Neural crest cell (in vitro differentiated cells): ENCODE measurements at places on chromosomes 7 and 10. TPM values are rescaled to one million over a fixed set of nuclear protein-coding genes. Genes with fewer than 3 reads are reported as not detected.
A peak's percentile ranks its signal among the peaks of the same experiment; 100 is the strongest.

Gene PLXNA4
- total RNA-seq = 21.7 and 22.9 TPM in 2 replicates

Gene ABCC2
- total RNA-seq = 5.9 and 6.2 TPM in 2 replicates

Gene MSS51
- total RNA-seq = 2.1 and 2.6 TPM in 2 replicates

Gene UPK3B
- total RNA-seq = 0.77 TPM in 1 of 2 replicates, not detected in the other

Gene CDHR1
- 19.8 and 23.0 TPM in 2 replicates for total RNA-seq

Gene TRPV5
- 0.07 TPM in 1 of 2 replicates, not detected in the other for total RNA-seq

Gene MRLN
- total RNA-seq = not detected in 2 replicates

GRCh38 chr7:41336981-41337380, 365.9 kb downstream of the INHBA start:
- no peak for DNase-seq

- DNase-seq = no peak
These were observed 1382.0 kb upstream of the CELF2 start for GRCh38 chr10:9635691-9636090.

DNA sequence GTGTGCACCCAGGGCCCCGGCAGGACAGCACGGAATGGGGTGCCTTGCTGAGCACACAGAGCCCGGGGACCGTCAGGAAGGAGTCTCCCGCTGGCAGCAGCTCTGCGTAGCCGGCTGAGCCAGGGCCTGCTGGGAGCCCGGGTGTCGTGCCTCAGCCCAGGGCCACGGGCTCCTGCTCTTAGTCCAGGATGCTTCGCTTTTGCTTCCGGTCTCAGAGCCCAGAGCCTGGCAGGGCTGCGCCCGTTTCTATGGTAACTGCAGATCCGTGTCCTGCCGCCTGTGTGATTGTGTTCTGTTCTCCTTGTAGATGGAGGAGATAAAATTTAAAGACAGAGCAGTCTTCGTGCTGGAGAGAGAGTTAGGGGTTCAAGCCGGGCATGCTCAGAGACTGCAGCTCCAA, 53.7 kb upstream of the DPYSL4 start:
- DNase-seq = peak; percentile 28

- DNase-seq = no peak
These were observed 88.8 kb downstream of the OAT start for GRCh38 chr10:124329941-124330340.

DNA sequence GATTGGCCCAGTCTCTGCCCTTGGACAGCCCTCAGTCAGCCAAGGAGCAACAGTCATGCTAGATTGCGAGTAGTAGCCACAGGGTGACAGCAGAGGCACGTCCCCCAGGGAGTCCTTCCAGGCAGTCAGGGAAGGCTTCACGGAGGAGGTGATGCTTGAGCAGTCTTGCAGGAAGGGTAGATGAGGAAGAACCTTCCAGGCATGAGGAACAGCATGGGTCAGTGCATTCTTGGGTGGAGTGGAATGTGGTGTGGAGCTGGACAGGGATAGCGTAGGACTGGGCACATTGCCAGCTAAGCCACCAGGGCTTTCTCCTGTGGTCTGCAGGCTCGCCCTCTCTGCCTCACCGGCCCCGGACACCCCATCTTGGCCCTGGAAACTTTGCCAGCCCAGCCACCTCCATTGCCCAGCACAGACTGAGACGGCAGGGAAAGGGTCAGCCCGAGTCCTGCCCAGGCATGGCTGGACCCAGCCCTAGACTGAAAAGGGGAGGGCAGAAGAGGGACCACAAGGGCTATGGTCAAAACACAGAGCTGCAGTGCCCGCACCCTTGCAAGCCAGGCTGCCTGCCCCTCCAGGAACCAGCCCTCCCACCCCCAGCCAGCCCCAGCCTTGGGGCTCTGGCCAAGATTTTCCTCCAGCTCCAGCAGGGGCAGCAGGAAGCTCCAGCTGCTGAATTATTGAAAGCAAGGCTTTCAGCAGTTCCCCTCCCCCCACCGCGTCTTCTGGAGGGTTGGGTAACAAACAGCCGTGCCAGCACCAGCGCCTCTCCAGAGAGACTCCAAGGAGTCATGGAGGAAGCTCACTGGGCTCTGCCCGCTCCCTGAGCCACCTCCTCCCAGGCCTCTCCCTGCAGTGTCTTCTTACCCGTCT, 18.7 kb downstream of the SRRM3 start:
- DNase-seq = peak; percentile 37

- no peak for DNase-seq
These were observed 33.5 kb upstream of the CADPS2 start for GRCh38 chr7:122919643-122920181.

GRCh38 chr7:73621168-73622063, 2.9 kb downstream of the MLXIPL start:
- no peak for DNase-seq

DNA sequence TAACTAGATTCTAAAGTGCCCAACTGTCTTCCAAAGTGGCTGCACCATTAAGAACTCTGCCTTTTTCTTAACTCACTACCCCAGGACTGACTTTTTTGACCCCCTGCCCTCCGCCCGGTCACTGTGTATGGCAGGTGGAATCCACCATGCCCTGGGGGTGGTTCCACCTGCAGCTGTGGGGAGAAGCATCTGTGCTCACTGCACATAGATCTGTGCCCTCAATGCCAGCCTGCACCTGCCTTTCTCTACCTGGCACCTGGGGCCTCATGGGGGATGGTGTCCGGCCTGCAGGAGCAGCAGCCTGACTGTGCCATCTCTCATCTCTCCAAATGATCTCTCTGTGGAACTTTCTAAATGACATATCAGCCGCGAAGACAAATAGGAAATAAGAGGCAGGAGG, 353.5 kb downstream of the PAXIP1 start:
- no peak for DNase-seq

GRCh38 chr10:677750-678661, 11.5 kb downstream of the DIP2C start:
- DNase-seq = no peak

DNA sequence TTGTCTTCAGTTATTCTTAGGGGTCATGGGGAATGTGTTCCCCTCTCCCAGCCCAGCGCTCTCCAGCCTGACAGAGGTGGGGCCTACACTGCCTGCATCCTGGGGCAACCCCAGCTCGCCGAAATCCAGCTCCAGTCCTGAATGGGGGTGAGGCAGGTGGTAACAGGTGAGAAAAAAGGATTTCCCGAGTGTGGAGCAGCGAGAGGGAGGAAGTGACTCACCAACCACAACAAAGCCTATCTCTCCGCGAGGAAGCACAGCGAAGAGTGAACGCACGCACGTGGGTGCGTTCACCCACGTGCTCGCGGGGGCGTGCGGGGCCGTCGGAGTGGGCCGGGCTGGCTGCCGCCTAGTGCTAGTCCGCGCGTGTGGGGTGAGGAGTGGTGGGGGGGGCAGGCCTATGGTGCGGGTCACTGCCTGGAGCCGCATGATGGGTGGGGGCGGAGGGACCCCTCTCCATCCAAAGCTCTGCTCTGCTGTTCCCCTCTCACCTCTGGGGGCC, 855 bp upstream of the PALD1 start:
- DNase-seq = no peak

DNA sequence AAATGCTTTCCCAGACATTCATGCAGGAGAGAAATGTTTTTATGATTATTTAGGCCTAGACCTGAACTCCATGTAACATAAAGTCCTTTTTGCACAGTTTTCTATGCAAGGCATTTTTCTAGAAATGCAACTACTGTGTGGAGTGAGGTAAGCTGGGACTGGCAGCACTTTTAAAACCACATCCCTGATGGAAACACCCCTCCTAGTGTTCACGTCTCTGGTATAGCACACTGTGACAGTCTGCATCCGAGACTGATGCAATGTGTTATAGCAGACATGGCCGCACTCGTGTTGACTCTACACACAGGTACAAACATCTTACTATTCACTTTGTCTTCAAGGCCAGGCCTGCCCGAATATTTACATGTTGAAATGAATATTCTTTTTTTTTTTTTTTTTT, 19.3 kb upstream of the ERCC6 start:
- DNase-seq = no peak

DNA sequence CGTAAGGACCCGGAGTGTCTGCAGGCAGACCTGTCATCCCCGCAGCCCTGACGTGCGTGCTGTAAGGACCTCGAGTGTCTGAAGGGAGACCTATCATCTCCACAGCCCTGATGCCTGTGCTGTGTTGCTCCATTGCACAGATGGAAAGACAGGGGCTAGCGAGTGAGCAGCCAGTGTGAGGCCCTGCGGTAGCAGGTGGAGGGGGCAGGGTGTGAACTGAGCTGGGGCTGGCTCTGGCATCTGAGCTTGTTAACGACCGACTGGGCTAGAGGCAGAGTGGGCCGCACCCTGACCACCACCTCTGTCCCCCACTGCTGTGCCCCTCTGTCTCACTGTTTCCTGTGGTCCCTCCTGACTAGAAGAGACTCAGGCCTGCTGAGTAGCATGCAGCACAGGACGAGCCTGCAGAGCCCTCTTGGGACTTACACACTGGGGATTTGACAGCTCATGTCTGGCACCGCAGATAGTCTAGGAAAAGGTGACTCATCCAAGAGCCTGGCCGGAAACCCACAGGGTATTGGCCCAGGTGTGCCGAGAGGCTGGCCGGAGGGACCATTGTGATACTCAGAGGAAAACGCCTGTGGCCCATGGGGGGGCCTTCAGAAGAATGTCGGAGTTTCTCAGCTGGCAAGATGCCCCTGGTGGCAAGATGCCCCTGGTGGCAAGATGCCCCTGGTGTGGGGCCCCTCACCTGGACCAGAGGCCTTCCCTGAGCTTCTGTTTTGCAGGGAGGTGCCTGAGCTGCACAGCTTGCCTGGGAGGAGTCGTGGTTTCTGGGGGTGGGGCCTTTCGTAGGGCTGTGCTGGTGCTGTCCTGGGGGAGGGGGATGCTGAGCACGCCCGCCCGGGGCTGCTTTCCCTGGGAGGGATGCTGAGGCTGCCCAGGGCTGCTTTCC, 34.3 kb downstream of the INPP5A start:
- no peak for DNase-seq

DNA sequence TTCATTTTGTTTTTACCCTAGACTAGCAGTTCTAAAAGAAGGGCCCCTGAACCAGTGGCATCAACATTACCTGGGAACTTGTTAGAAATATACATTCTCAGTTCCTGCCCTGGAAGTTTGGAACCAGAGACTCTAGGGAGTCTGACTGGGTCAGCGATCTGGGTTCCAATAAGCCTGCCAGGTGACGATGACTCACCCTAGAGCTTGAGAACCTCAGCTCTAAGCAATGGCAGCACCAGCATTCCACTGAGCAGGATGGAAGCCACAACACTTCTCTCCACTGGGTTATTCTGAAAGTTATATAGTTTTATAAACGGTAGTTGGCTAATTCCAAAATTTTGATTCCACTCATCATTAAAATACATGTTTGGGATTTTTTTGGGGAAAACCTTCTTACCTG, 97.0 kb upstream of the AMPH start:
- no peak for DNase-seq

DNA sequence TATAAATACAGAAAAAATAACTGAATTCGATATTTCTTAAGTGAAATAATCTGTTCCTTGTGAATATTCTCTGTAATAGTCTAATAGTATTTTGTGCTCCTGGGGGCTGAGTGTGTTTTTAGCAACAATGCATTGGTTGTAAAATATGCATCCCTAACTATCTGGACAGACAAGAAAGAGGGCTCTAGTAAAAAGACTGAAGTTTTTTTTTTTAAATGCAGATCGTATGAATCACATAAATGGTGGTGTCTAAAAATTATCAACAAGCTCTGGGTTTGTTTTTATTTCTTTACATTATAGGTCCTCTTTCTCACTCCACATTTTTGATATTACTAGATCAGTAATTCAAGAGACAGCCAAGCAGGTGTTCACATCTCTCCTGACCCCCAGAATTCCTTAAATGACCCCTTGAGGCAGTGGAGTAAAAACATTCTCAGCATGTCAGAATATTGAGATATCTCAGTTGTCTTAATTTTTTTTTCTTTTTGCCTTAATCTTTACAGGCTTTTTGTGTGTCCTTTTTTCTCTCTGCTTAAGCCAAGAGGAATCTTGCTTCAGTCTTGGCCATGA, 18.2 kb downstream of the ARID5B start:
- no peak for DNase-seq

DNA sequence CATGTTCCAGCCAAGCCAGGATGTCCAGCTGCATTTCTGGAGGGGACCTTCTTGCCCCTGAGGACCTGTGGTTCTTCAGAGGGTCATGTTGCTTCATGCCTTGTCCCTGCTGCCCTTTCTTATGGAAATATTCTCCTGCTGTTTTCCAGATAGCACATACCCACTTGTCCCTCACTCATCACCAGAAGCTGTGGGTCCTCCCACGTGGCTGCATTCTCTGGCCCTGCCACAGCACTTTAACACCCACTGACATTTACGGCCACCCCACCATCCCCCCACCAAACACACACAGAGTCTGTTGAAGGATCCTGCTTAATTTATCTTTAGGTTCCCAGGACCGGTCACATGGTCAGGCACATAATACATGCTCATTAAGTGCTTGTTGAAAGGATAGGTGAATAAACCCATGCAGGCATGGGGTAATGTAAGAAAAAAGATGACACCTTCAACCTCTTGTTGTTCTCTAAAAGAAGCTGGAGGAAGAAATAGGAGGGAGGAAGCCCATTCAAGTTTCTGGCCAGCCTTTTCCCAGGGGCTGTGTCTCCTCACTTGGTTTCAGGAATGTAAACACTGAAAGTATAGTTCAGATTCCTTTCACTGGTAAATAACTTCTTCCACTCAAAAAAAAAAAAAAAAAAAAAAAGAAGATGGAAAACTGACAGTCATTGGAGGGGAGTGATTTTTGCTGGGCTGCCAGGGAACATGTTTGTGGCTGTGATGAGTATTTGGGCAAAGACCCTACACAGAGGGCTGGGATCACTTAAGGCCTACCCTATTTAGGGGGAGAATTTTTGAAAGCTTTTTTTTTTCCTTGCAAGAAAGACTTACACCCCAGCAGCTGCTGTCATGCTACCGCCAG, 19.8 kb upstream of the BMPER start:
- DNase-seq = no peak

DNA sequence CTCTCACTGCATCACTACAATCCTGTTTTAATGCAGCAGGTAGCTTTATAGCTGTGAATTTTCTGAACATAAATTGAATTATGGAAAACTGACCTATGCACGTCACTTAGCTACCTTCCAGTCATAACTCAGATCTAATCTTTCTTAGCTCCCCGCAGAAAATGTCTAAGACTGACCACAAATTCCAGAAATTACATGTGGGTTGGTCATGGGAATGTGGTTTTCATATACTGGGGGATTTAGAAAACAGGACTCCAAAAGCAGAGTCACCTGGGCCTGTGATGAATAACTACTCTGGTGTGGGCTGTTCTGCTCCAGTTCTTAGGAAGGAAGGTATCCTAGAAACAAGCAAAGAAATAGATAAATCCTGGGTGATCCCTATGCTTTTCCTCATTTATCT, 178.4 kb upstream of the LRRTM3 start:
- no peak for DNase-seq

- peak; percentile 10 for DNase-seq
These were observed 21.0 kb downstream of the LRRC17 start for GRCh38 chr7:102933763-102934162.
